EH (cell line): ENCODE measurements at places on chromosomes 7 and 10.

DNA sequence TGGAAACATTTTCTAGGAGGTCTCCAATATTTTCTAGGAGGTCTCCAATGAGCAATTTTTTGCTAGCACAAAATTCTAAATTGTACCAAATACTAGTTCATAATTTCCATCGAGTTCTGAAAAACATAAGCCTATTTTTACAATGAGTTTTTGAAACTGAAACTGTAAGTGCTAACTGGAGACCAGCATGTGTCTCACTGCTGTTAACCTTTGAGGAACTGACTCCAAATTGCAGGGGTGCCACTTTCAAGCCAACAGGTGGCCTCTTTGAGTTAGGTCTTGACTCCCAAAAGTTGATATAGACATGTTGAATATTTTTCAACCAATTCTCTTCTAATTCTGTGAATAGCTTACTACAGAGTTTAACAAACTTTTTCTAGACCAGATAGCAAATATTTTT lies 58.8 kb downstream of the CAV1 start:
- peak; percentile 37 for DNase-seq

DNA sequence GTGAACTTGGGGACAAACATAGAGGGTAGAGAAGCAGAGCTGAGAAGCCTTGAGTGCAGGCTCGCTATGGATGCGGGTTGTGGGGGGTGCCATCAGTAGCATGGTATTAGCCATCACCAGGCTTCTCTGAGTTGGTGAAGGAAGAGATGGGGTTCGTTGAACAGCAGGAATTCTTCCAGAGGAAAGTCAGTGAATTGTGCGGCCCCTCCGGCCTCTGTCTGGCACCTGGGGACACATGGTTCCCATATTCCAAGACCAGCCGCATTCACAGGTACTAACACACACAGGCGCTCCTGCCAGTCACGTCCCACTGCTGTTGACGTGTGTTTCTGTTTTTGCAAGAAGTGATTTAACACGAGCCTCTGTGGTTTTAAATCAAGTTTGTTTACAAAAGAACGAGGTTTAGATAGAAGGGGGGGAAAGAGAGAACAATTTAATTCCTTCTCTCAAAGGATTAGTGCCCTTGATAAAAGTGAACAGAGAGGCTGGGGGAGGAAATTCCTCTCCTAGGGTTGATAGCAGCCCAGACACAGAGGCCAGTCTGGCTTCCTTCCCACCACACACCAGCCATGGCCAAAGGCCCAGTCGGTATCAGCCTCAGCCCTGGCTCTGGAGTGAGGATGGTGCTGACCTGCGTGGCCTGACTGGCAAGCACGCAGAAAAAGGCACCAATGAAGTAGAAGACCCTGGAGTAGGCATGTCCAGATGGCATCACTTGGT lies 252.6 kb upstream of the IGFBP3 start:
- DNase-seq: peak; percentile 50

- DNase-seq: no peak
Measured at GRCh38 chr7:111727905-111728634, 165.8 kb upstream of the IMMP2L start.

DNA sequence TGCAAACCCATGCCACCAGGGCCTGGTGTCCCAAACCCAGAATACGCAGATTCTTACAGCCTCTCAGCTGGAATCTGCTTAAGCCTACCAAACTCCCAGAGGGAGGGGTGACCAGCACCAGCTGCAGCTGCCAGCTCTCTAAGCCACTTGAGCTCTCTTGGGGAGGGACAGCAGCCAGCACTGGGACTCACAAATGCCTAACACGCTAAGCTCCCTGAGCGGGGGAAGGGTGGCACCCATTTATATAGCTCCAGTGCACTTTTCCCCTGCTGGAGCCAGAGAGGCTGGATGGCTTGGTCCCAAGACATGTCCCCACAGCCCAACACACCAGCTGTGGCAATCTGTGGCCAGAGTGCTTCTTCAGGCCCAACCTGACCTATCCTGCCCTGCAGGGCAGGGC lies 326.8 kb upstream of the NRG3 start:
- DNase-seq: no peak

- no peak for DNase-seq
Measured at GRCh38 chr10:97023401-97024167, 162.2 kb downstream of the SLIT1 start.
